Activated T-cell treated with anti-CD3 and anti-CD28 coated beads, Interleukin-2, amount 50 U/mL, for 4 hours (primary cell): ENCODE measurements at places on chromosomes 7 and 10.

- no peak for DNase-seq
These were observed 71.7 kb downstream of the NRBF2 start for GRCh38 chr10:63204667-63205391.

DNA sequence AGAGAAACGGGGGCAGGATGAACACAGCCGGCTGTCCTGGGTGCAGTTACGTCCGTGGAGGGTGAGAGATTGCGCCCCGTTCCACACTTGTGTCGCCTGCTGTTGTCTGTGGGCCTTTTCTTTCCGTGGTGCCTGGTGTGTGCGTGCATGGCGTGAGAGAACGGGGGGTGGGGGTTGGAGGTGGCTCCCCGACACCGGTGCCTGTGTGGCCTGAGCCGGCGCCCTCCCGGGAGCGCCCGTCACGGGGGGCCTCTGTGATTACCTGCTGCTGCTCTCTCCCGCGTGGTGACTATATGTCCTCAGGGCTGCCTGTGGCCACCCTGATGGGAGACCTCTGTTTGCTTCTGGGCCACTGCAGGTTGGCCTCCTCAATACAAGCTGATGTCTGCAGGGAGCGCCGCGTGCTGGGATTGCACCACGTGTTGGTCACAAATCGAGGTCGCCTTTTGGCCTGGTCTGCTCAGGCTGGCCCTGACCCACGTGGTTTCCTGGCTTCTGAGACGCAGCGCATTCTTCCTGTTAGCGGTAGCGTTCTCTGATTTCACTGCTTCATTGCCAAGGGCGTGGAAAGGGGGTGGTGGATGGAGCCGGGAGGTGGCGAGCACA lies 10.9 kb upstream of the AP5Z1 start:
- no peak for DNase-seq

DNA sequence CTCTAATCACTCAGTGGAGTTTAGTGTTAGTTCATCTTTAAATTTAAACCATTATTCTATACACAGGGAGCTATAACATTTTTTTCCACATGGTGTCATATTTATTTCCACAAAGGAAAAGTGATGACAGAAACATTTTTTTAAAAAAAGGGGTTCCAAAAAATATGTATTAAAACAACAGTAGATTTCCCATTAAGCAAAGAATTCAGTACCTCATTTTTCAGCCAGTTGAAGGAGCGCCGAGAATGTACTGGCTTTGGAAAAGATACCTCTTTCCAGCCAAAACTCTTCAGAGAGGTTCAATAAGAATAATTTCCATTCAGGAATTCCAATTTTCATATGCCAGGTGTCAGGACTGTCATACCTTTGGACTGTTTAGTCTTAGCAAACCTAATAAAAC lies 250.5 kb upstream of the MEOX2 start:
- no peak for DNase-seq

- DNase-seq: no peak
These were observed 15.4 kb downstream of the PRF1 start for GRCh38 chr10:70587045-70587658.

GRCh38 chr7:112995059-112995824 lies 91.4 kb downstream of the GPR85 start:
- DNase-seq: no peak

GRCh38 chr7:116337800-116338199 lies 127.5 kb downstream of the TES start:
- DNase-seq: no peak

DNA sequence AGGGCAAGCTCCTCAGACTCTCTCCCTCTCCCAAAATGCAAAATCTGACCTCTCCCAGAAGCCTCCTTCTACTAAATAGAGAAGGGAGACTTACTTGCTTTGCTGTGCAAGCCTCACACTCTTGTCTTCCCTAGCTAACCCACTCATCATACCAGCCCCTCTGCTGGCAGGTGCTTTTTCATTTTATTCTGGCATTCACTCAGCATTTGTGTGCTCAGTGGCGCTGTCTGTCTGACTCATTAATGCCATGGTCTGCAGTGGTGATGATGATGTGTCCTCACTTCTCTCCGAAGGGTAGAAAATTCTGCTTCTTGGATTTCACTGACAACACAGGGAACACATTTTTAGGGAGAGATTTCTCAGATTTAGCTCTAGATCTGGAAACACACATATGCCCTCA lies 22.0 kb upstream of the BTRC start:
- no peak for DNase-seq

GRCh38 chr10:11317936-11318670 lies 293.3 kb downstream of the USP6NL start:
- DNase-seq: no peak

GRCh38 chr7:33706771-33707200 lies 198.6 kb upstream of the BMPER start:
- no peak for DNase-seq

DNA sequence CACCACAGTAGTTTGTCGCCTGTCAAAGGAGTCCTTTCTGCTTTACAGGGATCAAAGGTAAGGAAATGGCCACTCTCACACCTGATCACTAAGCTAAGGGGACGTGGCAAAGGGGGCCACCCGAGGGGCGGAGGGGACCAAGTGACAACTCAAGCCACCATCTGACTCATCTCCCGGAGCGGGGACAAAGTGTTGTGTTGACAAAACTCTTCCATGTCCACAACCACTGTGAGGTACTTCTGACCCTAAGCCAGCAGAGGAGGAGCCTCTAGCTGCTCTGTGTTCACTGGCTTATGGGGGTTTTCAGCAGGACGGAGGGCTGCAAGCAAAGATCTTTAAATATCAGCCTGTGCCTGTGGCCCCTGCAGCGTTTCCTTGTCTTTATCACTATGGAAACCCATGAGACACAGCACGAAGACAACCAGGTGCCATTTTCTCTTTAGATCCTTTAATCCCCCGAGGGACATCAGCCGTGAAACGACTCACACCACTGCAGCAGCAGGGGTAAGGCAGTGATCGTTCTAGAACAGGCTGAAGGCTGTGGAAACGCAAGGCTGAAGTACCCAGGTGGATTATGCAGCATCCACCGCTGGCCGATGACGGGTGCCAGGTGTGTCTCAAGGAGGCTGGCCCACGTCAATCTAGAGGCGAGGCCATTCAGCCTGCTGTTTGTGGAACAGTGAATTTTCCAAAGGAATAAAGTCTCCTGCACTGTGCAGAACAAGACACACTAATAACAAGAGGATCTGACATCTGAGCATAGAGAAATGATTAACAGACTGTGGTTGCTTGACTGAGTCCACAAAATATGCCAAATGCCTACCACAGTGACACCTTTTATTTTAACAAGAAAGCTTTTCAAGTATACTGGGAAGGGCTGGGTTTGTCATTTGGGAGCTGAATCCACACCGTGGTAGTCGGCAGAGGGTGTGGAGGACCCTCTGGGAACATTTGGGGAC lies 26.6 kb upstream of the DDC start:
- no peak for DNase-seq

DNA sequence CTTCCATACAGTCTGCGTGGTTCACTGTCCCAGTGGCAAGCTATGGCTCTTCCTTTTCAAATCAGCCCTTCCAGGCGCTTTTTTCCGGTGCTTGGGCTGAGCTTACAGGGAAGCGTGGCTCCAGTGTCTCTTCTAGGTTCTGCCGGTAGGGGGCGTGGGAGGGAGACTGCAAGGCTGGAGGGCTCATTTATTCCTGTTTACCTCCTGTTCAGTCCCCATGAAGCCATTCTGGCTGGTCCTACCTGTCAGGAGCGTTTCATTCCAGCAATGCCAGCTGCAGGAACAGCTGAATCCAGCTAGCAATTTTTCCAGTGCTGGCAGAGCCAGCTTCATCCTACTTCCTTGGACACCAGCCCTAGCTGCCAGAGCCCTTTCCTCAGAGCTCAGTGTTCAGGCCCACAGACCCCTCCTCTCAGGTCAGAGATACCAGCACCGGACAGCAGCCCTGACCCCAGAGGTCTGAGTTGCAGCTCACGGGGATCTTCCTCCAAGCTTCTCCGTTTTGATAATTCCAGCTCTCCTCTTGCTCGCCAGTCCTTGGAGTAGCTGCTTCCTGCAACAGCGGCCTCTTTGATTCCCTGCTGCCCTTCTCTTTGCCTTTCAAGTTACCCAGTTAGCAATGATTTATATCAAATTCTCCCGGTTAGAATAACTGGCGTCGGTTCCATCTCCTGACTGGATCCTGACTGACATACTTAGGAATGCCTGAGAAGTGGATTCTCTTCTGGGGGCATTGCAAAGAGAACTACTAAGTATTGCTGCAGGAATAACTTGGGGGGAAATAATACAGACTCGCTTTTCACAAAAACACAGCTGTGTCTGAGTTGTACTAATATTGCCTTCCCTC lies 129.8 kb downstream of the FRMD4A start:
- no peak for DNase-seq

DNA sequence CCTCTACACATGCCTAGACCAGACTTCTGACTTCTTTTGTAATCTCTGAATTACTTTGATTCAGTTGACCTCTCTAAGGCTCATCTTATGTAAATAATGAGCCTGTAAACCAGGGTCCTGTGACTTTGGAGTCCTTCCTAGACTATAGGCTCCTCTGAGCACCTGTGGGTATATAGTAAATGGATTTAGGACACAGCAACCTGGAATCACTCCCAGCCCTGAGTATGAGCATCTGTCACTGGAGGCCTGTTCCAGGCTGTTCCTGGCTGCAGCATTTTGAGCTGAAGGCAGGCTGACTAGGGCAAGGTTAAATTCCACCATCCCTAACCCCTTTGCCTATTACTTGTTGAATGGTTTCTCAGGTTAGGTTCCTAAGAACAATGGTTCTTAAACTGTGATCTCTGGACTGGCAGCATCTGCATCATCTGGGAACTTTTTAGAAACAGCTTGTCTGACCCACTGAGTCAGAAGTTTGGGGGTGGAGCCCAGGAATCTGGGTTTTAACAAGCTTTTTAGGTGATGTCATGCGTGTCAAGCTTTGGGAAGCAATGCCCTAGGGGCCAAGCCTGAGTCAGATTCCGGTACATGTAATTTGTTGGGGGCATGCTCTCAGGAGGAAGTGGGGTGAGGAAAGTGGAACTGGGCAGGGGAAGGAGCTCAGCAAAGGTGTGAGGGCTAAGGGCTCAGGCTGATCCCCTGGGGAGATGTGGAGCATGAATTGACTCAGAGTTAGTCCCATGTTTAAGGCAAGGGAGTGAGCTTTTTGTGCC lies 28.2 kb downstream of the MINDY4 start:
- no peak for DNase-seq

DNA sequence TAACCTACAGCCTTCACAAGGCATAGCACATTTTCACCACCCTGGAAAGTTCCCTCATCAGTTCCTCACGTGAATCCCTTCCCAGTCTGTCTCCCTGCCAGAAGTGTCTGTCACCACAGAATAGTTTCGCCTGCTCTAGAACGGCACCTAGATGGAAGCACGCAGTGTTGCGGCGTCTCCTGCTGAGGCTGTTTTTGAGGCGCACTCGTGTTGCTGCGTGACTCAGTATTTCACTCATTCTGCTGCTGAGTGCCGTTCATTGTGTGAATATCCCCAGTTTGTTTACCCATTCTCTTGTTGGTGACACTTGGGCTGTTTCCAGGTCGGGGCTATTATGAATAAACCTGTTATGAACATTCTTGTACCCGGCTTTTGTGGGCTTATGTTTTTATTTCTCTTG lies 12.8 kb downstream of the NOS3 start:
- no peak for DNase-seq
